Stimulated activated naive CD4-positive, alpha-beta T cell treated with Interleukin-2 at 50 U/mL for 16 hours (primary cell): ENCODE measurements at places on chromosomes 4 and X.

- DNase-seq: no peak
Measured at GRCh38 chrX:68059469-68059868, 373.8 kb downstream of the OPHN1 start.

DNA sequence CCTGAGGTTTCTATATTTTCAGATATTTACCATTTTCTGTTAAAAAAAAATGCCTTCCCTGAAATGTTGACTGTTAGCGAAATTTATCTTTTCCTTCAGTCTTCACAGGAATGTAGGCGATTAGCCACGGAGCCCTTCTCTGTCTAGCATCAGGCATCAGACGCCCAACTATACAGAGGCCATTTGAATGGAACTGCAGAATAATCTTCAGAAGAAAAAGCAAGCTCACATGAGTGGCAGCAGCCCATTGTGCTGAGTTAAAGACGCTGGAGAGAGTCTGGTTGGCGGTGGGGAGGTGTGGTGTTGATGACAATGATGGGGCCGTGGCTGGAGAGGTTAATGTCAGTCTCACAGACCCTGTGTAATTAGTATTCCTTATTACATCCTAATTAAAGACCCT is 196.8 kb upstream of the LEF1 start:
- DNase-seq: no peak

DNA sequence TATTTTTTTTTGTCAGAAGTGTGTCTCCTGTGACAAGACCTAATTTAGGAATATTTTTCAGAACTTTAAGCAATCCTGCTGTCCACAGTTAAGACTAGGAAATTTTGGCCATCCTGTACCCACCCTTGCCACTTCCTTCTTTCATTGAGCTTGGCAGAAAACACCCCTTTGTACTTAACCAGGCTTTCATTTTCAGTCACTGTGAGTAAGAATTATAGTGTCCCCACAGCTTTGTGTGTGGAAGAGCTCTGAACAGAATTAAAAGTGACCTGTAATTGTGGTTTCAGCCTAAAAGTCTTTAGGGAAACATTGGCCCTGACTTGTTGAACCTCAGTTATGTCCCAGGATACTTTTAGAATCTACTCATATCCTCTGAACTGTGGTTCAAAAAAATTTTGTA is 153.7 kb upstream of the BMP3 start:
- DNase-seq: no peak

- no peak for DNase-seq
Measured at GRCh38 chrX:133958997-133959688, 26.3 kb downstream of the GPC3 start.

- DNase-seq: no peak
Measured at GRCh38 chr4:85039526-85039925, 73.0 kb upstream of the WDFY3 start.

GRCh38 chr4:40479378-40479777 is 144.2 kb downstream of the CHRNA9 start:
- DNase-seq: no peak

- DNase-seq: no peak
Measured at GRCh38 chr4:8646296-8647093, 53.9 kb downstream of the CPZ start.

DNA sequence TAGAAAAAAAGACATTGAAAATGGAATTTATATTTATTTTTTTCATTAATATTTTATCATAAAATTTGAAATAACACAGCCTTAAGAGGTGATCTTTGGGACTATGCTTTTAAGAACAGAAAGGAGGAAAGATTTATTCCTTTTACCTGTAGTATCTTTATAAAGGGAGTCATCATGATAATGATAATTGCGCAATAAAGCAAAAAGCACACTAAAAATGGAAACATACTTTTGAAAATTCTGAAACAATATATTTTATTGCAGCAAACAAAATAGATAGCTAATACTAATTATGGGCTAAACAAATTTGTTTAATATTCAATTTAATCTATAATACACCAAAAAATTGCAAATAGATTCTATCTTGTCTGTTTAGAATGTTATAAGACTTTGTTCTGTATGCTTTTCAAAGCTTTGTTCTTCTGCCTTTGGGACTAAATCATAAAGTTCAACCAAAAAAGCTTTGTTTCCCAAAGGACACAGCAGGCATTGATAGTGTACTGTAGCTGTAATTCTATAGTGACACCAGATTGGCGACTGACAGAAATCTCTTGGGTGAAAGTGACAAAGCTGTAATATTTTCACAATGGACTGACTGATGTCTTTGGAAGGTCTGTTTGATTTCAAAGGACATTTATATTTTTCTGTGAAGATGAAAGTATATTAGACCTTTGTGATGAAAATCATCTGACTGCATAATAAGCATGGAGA is 2156.6 kb upstream of the TENM3 start:
- no peak for DNase-seq

- no peak for DNase-seq
Measured at GRCh38 chrX:105910563-105911105, 88.3 kb downstream of the NRK start.

DNA sequence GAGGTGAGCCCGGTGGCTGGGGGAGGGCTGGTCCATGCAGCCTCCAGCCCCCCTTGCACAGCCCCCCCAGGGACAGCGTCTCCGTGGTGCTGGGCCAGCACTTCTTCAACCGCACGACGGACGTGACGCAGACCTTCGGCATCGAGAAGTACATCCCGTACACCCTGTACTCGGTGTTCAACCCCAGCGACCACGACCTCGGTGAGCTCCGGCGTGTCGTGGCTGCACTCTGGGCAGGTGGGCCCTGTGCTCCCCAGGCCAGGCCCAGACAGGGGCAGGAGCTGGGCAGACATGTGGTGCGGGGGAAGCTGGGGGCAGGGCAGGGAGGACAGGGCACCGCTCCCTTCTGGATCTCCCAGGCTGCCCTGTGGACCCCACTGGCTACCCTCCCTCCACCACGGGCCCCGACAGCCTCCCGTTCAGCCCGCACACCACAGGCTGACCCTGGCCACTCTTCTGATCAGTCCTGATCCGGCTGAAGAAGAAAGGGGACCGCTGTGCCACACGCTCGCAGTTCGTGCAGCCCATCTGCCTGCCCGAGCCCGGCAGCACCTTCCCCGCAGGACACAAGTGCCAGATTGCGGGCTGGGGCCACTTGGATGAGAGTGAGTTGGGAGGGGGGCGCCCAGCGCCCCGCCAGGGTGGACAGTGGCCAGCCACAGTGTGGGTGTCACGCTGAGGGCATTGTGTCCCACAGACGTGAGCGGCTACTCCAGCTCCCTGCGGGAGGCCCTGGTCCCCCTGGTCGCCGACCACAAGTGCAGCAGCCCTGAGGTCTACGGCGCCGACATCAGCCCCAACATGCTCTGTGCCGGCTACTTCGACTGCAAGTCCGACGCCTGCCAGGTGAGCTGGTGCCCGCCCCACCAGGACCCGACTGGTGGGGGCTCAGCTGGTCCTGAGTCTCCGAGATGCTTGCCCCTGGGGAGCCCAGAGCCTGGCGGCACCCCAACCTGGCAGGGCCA is 5.9 kb downstream of the HGFAC start:
- no peak for DNase-seq

DNA sequence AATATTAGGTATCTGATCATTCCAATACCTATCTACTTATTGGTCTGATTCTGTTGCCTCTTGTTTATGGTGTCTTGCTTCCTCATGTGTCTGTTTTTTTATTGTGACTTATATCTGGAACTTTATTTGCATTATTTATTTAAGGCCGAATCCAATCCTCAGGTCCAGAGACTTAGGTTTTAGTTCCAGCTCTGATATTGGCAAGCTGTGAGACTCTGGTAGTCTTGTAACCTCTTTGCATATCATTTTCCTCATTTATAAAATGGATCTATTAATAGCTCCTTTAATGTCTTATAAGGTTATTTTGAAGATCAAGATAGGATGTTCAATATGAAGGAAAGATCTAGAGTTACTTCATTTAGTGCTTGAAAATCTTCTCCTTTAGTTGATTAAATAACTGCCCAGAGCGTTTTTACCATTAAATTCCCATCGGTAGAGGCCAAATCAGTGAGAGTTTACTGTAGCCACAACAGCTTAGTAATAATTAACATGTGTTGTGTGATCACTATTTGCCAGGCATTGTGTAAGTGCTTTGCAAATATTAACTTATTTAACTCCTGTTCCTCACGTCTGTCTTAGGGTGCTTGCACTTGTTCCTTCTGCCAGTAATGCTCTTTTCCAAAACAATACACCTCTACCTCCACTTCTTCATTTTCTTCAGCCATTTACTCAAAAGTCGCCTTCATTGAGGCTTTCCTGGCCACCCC is 82.2 kb downstream of the CC2D2A start:
- no peak for DNase-seq

DNA sequence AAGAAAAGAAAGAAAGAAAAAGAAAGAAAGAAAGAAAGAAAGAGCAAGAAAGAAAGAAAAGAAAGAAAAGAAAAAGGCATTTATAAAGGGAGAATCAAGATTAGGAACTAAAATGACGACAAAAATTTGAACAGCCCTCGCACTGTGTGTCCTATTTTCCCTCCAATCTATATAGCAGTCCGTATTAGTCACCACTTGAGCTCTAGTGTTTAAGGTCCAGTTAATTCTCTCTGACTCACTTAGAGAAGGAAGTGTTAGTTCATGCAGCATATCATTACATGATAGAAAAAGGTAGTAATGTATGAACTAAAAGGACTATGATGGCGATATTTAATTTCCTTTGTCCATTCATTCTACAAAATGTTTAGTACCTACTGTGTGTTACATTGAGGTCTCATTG is 122.7 kb downstream of the CBLL2 start:
- DNase-seq: no peak

DNA sequence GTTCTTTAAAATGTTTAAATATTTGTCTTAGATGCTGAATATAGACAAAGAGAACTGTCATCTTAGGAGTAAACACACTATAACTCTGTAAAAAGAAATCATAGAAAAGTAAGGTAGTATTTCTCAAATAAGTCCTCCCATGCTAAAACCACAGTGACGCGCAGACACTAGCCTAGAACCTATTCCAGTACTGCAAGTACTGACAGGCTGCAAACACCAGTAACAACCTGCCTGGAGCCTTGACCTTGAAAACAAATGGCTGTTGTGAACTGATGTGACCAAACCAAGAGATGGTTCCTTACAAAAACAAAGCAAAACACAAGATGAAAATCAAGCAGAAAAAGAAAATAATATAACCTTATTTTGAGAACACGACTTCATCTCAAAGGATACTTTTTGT is 8.5 kb downstream of the TIFA start:
- no peak for DNase-seq

DNA sequence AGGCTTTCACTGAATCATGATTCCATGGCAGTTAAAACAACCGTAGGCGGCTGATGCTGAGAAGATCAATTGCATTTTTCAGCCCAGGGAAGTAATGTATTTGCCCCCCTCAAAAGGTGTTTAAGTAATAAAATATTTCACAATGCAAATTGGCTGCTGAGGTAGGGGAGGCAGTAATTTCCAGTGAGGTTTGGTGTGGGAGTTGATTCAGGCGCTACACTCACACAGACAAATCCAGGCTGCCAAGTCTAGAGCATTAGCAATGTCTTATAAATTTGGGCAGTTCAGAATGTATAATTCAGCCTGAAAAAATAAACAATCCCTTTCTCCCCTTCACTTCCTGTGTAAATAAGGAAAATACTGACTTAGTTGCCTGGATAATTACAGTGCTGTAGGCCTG is 461.7 kb downstream of the IDS start:
- no peak for DNase-seq

DNA sequence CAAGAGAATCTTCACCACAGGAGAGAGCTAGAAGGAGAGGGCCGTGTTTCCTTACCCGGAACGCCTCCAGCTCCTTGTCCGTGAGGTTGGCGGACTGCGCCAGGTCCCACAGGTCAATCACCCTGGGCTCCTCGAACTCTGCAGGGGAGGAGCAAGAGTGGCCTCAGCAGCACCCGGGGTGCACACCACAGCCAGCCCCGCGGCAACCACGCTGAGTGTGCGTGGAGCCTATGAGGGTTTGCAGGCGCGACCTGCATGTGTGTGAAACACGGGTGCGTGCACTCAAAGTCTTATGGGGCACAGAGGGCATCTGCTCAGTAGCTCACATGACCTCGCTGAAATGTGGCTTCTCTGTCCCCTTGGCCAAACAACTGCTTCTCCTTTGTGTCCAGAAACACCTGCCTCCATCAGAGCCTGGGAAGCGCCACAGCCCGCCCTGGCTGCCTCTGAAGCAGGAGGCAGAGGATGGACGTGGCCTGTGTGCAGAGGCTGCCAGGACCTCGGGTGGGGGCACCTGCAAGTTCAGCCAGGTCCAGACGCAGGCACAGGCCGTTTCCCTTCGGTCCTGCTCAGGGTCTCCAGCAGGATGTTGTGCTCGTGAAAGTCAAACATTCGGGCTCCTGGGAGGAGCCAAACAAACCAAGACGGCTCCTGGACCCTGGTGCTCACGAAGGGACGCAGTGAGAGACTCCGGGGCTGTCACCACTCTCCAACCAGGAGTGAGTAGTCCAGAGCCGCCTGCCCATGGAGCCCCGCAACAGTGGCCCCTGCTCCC is 16.0 kb downstream of the LRPAP1 start:
- no peak for DNase-seq

- DNase-seq: no peak
Measured at GRCh38 chr4:109989618-109990017, 76.9 kb downstream of the EGF start.

- no peak for DNase-seq
Measured at GRCh38 chrX:123647244-123647643, 85.6 kb downstream of the THOC2 start.

- no peak for DNase-seq
Measured at GRCh38 chrX:115940888-115941332, 229.6 kb upstream of the AGTR2 start.

GRCh38 chrX:30141966-30142365 is 73.4 kb upstream of the MAGEB2 start:
- DNase-seq: no peak

- no peak for DNase-seq
Measured at GRCh38 chr4:29058531-29058930, 1661.6 kb upstream of the PCDH7 start.

GRCh38 chr4:87388901-87389300 is 2.1 kb downstream of the HSD17B11 start:
- no peak for DNase-seq

DNA sequence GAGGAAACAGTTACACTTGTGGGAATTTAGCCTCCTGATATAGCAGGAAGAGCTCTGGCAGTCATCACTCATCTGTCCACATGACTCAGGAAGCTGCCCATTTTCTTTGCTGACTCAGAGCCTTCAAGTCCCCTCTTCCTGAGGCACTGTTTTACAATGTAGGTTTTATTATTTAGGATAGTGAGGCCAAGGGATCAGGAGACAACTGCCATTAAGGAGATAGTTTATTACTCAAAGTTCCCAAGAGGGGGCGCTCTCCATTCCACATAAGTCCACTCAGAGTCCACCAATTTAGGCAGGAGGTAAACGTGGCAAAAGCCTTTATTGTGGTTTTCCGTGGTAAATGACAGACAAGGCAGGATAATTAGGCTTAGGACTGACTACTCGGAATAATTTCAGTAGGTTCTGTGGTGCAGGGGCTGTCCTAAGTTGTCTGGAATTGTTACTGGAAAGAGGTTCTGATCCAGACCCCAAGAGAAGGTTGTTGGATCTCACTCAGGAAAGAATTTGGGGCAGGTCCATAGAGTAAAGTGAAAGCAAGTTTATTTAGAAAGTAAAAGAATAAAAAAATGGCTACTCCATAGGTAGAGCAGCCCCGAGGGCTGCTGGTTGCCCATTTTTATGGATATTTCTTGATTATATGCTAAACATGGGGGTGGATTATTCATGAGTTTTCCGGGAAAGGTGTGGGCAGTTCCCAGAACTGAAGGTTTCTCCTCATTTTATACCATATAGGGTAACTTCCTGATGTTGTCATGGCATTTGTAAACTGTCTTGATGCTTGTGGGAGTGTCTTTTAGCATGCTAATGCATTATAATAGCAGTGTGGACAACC is 96.0 kb upstream of the RAB40AL start:
- DNase-seq: no peak
